ENCODE measurements at places on chromosomes 1 and 21.
A peak's percentile ranks its signal among the peaks of the same experiment; 100 is the strongest.

DNA sequence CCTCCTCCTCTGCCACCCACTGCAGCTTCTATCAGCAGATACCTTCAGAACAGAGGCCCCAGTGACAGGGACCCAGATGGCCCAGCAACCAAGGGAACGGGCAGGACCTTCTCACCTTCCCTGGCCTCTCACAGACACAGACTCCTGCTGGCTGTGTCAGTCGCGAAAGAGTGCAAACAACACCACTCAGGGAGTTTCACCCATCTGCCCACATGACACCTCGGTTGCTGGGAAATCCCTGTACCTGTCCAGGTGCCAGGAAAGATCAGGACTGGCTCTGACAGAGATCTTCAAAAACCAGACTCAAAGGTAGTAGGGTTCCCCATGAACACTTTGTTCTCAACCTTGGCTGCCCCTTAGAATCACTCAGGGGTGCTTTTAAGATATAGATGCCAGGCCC lies 83.5 kb upstream of the HIVEP3 start:
- no peak for DNase-seq

DNA sequence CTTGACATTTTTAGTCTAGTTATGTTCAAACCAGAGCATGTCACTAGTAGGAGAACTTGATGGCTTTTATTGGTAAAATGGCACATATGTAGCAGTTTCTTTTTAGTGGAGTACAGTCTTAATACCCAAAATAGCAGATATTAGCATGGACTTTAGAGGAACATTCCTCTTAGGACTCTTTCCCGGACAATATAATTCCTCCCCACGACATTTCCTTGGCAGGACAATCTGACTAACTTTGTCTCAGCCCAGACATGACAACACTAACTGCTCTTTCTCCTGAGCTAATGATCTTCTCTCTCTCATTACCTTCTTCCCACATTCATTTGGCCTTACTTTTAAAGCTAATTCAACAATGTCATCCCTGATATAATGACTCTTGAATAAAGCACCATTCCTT lies 62.5 kb downstream of the ADAMTS1 start:
- no peak for DNase-seq

DNA sequence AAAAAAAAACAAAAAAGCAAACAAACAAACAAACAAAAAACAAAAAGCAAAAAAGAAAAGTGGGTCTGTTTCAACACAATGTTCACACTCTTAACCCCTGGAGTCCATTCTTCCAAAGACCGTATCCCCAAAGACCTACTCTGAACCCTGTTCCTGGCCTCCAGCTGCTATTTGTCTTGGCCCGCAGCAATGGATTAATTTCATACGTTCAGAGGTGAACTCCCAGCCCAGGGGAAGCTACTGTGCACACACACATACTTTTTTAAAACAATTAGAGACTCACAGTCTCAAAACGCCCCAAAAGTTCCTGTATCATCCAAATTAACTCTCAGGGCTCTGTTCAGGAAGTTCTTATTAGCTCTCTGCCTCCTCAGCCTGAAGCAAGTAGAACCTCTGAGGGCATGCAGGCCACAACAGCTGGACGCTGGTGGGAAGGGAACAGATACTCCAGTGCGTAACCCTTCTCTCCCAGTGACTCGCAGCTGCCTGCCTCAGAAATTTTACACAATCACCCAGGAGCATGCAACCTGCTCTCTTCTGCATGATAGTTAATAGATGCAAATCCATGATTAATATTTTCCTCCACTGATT lies 395.4 kb downstream of the RRAGC start:
- no peak for DNase-seq

DNA sequence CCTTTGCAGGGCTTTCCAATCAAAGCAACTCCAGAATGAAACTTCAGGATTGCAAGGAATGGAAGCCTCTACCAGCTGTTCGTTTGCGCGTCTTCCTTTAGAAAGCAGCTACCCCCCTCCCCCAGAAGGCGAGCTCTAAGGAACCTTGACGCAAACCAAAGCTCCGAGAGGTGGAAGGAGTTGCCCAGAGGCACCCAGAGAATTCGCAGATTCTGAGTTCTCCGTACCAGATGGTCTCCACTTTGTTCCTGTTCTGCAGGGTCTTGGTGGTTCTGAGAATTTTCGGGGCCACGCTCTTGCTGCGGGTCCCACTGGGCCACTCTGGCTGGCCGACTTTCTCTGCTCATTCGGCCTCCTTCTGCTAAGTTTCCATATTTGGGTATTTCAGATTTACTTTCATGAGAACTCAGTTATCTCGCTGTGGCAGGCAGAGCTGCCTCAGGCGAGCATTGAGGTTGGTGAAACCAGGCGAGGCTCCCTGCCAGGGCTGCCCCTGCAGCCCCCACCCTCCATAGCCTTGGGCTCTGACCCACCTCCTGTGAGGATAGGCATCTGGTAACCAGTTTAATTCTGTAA lies 801 bp downstream of the TRAF5 start:
- peak; percentile 67 for DNase-seq

- DNase-seq: no peak
Observed at GRCh38 chr21:32484706-32485380, 72.3 kb downstream of the EVA1C start.

DNA sequence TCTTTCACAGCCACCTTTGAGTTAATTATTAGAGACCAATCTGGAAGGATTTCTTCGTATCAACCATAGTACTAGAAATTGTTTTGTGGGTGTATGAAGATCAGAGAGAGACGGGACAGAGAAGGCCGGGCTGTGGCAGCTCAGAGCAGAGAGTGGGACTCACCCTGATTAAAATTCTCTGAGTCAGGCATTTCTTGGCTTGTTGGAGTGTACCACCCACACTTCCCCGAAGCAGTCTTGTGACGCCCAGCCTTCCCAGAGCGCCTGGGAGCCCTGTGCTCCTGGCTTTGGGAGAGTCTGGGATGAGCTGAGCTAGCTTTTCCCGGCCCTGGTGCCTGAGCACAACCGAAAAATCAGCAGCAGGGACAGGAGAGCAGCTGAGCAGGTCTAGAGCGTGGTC lies 19.4 kb downstream of the PLEKHM2 start:
- no peak for DNase-seq

- DNase-seq: peak; percentile 62
Observed at GRCh38 chr21:45768740-45769048, 125.2 kb downstream of the PCBP3 start.

GRCh38 chr1:185401019-185401418 lies 84.0 kb upstream of the IVNS1ABP start:
- no peak for DNase-seq

GRCh38 chr1:240426051-240426450 lies 185.9 kb downstream of the GREM2 start:
- no peak for DNase-seq

- DNase-seq: peak; percentile 65
Observed at GRCh38 chr21:45140346-45140940, 66.1 kb downstream of the ADARB1 start.

- no peak for DNase-seq
Observed at GRCh38 chr1:31570906-31571305, 5.4 kb upstream of the TINAGL1 start.

- peak; percentile 81 for DNase-seq
Observed at GRCh38 chr1:206897175-206897574, at the start of gene IL24. Gene IL24, plus strand, starts transcription at chr1:206897443. Its CDS starts 390 bp downstream, at chr1:206897833.

- no peak for DNase-seq
Observed at GRCh38 chr21:14092834-14093560, 117.8 kb downstream of the LIPI start.

DNA sequence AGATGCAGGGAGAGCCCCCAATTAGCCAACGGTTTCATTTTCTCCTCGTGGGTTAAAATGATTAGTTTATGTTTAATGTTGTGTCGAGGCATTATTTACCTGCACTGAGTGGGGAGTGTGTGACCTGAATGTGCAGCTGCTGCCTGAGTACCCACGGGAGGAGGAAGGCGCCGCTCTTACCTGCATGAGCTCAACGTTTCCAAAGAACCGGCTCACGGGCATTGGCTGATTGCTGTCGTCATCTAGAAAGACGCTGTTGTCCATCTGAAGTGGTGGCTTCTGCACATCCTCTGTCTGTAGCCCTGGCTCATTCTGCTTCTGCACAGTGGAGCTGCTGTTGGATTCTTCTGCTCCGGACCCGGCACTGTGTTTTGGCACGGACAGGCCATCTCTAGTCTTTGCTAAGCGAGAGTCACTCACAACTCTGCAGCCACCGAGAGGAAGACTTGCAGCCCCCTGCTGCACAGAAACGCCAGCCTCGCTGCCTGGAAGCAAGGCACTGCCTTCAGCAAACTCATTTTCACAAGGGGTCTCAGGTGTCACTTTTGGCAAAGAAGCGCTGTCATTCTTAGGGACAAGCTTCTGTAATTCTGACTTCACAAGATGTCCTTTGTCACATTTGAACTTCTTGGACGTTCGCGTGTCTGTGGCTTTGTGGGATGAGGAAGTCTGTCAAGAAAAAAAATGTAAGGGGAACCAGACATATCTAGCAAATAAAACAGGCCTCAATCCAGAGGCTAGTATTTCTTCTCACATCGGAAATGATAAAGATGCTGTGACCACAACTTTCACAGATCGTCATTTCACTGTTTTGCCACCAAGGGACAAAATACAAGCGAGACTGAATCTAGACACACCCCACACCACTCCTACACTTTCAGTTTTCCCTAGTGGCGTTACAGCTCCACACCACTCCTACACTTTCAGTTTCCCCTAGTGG lies 9.4 kb downstream of the C1orf174 start:
- DNase-seq: no peak

DNA sequence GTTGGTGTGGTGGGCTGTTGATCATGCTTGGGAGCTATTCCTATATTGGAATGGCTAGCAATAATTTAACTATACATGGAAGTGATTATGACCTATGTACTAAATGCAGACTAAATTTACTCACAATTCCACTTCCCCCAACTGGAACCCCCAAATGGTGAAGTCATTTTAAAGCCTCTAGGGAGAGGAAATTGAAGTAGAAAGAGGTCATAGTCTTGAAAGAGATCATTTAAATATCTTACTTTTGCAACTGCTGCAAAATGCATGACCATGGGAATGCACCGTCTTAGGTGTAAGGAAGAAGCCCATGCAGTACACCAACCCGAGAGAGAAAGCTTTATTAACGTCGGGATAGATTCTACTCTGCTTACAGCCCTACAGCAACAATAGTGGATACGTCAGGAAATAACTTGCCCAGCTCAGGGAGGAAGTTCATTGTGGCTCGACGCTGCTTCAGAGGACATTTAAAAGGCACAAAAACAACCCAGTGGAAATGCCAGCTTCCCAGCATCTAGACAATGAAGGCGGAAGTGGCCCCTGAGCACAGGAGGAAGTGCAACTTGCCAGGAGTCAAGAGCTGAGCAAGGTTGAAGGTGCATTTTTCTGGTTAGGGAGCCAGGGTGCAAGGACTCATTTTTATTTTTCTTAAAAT lies 26.5 kb downstream of the CYYR1 start:
- DNase-seq: no peak

DNA sequence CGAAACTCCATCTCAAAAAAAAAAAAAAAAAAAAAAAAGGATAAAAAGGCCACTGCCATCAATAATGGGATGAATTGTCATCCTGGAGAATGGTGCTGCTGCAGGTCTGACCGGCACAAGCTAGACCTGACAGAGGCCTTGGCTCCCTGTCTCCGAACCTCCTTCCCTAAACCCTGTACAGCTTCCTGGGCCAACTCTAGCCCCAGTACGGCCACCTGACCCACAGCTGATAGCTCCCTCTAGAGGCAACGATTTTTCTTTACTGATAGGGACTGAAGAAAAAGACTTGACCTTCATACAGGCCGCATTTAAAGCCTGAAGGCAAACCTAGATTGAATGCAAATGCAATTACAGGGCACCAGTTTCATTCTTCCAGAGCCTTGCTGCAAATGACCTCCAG lies 30.7 kb downstream of the NOL9 start:
- no peak for DNase-seq

- no peak for DNase-seq
Observed at GRCh38 chr1:56573311-56573710, 6.1 kb downstream of the PLPP3 start.

DNA sequence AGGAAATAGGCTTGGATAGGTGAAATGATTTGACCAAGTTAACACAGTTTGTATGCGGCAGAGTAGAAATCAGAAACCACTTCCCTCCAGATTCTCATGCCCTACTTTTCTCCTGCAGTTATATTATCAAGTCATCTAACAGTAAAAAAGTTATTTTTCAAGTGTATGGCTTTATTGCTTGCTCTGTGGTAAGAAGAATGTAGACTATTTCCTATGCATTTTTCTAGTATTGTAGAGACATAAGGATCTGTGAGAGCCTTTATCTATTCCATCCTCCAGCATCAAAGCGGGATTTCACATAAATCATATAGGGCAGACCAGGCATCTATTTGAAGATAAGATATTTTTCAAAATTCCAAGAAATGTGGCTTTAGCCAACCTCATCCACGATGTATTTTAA lies 208.5 kb downstream of the TTLL7 start:
- DNase-seq: no peak

- no peak for DNase-seq
Observed at GRCh38 chr1:51976846-51977602, 13.5 kb downstream of the RAB3B start.

DNA sequence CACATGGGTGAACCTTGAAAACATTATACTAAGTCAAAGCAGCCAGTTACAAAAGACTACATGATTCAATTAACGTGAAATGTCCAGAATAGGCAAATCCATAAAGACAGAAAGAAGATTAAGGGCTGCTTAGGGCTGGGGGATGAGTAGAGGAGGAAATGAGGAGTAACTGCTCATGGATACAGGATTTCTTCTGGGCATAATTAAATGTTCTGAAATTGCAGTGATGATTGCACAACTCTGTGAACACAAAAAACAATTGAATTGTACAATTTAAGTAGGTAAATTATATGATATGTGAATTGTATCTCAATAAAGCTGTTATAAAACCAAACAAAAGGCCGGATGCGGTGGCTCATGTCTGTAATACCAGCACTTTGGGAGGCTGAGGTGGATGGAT lies 52.2 kb downstream of the RERE start:
- no peak for DNase-seq

- DNase-seq: no peak
Observed at GRCh38 chr1:156767879-156768604, 707 bp downstream of the PRCC start.

- no peak for DNase-seq
Observed at GRCh38 chr21:45258466-45258865, 29.2 kb downstream of the POFUT2 start.

DNA sequence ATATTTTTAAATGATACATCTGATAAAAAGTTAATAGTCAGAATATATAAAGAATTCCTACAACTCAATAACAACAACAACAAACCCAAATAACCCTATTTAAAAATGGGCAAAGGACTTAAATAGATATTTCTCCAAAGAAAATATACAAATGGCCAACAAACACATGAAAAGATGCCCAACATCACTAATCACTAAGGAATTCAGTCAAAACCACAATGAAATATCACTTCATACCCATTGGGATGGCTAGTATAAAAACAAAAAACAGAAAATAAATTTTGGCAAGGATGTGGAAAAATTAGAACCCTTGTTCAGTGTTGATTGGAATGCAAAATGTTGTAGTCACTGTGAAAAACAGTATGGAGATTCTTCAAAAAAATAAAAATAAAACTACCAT lies 184.8 kb upstream of the RAB4A start:
- no peak for DNase-seq

- DNase-seq: no peak
Observed at GRCh38 chr1:51238034-51238403, 1.9 kb downstream of the RNF11 start.

Data from activated T-cell treated with anti-CD3 and anti-CD28 coated beads, Interleukin-2, amount 50 U/mL, for 48 hours (primary cell).